ENCODE measurements at places on chromosomes 6 and 20. TPM values are rescaled to one million over a fixed set of nuclear protein-coding genes. Genes with fewer than 3 reads are reported as not detected.

- no peak for DNase-seq
Measured at GRCh38 chr6:158285656-158286021, 26.6 kb upstream of the TULP4 start.

DNA sequence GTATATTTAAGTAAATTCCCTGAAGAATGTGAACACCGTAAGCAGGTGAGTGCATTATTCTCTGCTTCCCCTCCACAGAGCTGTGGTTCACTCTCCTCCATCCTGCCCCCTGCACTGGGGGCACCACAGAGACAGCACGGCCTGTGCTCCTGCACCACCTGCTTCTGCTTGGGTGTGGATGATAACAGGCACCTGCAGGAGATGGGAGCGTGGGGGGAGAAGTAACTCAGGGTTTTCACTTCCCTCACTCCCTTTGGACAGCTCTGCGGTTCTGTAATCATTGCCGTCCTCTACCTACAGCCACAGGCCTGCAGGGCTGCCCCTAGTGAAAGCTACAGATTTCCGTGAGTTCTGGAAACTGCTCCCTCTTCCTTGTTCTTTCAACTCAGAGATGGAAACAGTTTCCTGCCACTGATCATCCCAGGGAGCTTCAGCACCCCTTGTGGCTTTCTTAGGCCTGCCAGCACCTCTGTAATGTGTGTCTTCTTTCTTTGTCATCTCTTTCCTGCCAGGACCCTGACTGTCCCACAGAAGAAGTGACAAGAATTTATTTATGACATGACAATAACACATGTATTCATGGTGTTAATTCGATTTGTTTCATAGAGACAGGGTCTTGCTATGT is 21.3 kb upstream of the MICB start:
- no peak for DNase-seq

- no peak for DNase-seq
Measured at GRCh38 chr6:47308552-47309290, 984 bp downstream of the TNFRSF21 start.

Gene FARS2
- total RNA-seq: 13.3 TPM

DNA sequence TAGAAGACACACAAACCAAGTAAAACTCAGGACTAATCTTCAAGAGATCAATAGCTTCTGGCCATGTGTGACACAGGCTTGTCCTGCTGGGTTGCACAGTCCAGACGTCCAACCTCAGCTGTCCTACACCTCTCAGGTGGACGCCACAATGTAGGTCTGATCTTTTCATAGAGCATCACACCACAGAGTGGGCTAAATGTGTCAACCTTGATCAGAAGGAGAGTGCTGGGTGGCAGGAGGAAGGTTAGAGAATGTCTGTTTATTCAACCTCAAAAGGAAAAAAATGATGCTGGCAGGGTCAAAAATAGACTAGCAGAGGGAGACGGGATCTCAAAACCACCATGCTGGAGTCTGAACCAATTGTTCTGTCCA is 41.7 kb downstream of the GFOD1 start:
- DNase-seq: no peak

Gene SLC17A3
- not detected for total RNA-seq

DNA sequence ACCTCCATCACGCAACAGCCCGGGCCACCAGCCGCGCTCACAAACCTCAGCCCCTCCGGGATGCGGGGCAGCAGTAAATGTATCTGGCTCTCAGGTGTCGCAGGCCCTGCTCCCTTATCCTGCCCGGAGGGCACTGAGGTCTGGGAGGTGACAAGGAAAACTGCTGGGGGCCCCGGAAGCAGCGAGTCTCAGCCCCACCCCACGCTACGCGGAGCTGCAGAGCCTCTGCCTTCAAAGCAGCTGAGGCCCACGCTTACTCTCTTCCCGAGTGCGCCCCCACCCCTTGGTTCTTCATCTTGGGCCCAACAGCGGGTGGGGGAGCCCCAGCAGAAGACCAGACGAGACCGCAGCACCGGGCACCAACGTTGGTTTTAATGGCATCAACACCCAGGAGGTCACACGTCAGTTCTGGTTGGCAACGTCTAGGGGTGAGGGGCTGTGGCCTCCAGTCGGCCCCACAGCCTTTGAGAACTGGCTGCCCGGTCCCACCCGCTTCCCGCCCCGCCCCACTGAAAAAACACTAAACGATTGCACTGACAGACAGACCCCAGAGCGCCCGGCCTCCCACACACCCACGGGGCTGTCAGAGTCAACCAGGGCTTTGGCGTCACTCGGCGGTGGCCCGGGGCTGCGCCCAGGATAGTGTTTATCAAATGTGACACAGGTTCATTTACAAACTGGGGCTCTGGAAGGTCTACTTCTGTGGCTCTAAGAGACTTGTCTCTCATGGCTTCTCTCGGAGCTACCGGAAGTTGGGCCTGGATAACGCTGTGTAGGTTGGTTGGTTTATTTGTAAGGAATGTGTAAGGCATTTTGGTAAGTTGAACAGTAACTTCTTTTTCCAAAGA is 43.7 kb downstream of the DSTN start:
- DNase-seq: peak; percentile 87

- DNase-seq: no peak
Measured at GRCh38 chr6:152099446-152100182, 292.1 kb downstream of the ESR1 start.

DNA sequence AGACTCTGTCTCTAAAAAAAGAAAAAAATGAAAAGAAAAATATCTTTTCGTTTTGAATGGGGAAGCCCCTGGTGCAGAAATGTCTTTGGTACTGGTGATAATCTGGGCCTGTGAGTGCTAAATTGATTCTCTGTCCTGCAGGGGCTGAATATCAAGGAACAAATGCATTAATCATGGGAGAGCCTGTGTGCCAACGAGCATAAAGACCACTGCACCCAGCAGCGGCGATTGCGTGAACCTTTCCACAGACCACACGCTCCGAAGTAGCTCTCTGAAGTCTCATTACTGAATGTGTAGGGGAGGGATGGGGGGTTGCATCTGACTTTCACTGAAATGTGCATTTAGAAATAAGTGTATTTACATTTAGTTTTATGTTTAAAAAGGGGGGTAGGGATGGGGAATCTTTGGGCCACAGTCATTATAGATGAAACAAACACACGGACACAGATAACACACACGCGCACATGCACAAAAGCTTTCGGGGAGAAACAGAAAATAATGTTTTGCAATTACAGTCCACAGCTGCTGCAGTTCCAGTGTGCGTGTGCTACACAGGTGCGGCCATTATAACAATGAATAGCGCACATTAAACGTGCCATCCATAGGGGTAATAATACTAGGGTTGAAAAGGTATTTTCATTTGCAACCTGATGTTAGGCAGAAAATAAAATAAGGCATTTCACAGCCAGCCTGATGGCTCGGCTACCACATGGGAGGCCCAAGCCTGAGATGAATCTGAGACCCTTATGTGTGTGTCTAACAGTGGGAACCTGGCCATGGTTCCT is 154.0 kb downstream of the MBOAT1 start:
- no peak for DNase-seq

GRCh38 chr6:108873251-108873650 is 25.0 kb downstream of the ARMC2 start:
- no peak for DNase-seq

DNA sequence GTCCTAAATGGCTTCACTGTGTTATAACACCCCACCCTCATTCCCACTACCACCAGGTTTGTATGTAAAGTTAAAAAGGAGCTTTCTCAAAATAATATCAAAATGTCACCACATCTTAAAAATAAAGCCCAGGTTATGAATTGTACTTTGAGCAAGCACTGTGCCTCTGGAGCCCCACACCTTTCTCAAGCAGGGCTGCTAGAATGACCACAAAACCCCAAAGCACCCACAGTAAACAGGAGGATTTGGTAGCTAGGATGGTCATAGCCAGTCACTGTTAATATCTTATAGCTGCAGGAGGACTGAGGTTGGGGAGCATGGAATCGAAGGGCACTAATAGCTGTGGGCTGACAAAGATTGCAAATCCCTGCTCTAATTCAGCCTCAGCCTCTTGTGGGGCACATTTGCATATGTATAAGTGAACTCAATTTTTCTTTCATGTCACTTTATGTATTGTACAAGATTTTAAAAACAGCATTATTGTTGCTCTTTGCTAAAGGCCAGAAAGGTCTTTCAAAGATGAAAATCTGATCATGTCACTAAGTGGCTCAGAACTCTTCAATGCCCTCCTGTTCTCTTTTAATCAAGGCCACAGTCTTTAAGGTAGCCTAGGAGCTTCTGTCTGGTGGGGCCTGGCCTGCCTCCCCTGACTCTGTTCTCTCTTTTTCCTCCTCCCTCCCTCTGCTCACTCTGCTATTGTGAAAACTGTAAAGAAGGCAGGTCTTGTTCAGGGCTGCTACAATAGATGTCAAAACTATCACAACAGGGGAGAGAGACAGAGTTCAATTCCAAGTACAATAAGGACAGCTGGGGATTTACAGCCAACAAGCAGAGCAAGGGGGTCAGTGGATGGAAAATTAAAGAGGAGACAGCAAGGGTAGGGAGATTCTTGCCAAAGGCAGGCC is 101.6 kb downstream of the TMEM200A start:
- no peak for DNase-seq

Gene PPP2R5D
- total RNA-seq: 27.8 TPM

DNA sequence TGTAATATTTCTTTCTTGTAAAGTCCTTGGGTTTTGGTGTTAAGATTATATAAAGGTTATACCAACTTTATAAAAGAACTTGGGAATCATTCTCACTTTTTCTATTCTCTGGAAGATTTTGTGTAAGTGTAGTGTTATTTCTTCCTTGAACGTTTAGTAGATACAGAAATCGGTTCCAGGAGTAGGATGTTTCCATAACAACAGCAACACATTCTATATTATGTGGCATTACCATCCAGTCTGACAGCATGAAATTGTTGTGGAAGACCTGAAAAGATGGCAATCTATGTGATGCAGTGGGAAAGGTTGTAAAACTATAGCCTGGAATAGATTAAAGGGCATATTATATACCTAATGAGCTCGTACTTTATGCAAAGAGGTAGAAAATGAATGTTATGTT is 13.8 kb downstream of the ECT2L start:
- DNase-seq: no peak

- DNase-seq: no peak
Measured at GRCh38 chr20:10551732-10552724, 116.9 kb downstream of the SLX4IP start.

Gene OR2B6
- not detected for total RNA-seq

DNA sequence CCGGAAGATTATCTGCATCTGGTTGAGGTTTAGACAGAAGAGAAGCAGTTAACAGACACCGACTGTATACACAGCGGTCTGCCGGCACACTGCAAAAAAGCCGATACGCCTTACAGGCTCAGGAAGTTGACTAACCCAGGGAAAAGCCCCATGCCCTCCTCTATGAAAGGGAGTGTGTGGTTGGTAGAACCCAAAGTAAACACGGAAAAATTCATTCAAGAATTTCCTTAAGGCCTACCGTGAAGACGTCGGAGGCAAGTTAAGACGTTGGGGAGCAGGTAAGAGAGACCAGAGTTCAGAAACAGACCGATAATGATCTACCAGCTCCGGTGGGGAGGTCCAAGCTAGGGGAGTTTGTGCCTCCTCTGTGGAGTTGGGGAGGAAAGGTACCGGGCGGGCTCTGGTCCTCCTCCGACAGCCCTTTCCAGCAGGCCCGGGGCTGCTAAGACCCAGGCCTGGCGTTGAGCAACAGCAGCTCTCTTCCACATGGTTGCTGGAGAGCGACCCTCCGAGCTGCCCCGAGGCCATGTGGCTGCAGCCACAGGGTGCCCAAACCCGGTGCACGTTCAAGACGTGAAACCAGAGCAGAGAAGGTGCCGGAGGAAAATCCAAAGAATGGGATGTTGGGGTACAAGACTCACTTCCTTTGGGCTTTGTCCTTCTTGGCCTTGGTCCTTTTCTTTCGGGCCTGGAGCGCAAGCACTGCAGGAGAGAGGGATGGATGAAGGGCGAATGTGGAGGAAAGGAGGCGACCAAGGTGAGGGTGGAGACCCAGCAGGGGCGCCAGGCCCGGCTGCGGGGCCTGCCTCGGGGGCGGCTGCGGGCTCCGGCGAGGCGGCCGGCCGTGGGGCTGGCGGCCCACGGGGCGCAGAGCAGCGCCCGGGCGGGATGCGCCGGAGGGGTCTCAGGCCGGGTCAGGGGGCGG is 809 bp downstream of the SRPK1 start:
- no peak for DNase-seq

DNA sequence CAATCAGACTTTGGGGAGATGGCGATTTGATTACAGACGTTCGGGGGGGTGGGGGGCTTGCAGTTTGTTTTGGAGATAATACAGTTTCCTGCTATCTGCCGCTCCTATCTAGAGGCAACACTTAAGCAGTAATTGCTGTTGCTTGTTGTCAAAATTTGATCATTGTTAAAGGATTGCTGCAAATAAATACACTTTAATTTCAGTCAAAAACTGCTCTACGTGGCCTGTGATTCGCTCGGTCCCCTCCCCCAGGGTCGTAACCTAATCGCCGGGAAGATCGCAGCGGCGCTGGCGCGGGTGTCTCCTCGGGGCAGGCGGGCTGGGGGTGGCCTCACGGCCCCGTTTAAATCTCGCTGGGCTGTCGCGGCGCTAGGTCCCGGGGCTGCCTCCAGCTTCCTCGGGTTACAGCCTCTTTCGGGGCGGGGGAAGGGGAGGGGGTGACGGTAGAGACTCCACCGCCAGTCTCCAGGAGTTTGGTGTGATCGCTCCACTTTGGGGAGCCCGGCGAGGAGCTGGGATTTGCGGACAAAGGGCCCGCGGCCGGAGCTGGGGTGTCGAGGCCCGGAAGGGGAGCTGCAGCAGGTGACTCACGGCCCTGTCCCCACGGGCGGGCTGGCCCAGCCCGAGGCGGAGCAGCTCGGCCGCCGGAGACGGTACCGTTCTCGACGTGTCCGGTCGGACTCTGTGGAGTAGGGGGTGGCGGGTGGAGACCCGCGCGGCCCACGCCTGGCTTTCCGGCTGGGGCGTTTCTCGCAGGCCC is 4.2 kb downstream of the FOXC1 start:
- DNase-seq: no peak

Gene HSPA12B
- total RNA-seq: 28.0 TPM

- DNase-seq: no peak
Measured at GRCh38 chr6:42766163-42766670, 15.6 kb upstream of the BICRAL start.

DNA sequence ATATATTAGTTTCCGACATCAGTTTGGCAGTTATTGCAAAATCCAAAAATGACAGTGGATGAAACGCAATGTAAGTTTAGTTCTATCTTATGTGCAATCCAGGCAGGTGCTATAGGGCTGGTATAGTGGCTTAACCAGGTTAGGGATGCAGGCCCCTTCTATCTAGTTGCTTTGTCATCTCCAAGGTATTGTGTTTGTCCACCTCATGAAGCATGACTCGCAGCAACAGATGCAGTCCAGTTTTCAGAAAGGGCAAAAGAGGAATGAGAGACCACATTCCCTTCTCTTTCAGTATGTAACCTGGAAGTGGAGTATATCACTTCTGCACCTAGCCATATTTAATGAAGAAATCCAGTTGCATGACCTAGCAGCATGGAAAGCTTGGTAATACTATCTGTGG is 59.7 kb downstream of the PKIB start:
- no peak for DNase-seq

DNA sequence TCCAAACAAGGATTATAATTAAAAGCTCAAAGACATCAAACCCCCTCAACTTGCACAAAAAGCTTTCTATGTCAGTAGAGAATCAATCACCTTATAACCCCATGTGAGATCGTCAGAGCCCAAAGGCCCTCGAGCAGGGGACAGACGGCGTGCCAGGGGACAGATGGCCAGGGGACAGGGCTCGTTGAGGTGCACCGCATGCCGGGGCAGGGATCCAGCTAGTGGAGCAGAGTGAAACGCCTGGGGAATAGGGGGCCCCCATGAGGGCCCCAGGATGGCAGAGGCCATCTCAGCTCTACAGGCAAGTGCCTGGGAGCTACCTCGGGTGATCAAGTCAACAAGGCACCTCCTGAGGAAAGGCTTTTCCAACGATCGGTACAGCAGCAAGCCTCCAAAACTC is 28.6 kb downstream of the DIDO1 start:
- DNase-seq: no peak

All from mesenteric fat pad (tissue), 1 donor.